Esophagus muscularis mucosa (tissue), 4 donors: ENCODE measurements at places on chromosomes 13 and 19. TPM values are rescaled to one million over a fixed set of nuclear protein-coding genes. Genes with fewer than 3 reads are reported as not detected.

Gene KLC3
- total RNA-seq: not detected

Gene SYNGR4
- total RNA-seq: not detected

Gene PDE4C
- total RNA-seq: 0.42 TPM

Gene MCEMP1
- total RNA-seq: 0.42 TPM

Gene ZNF43
- total RNA-seq: 8.6 TPM

Gene RDH8
- not detected for total RNA-seq

Gene RPS5
- total RNA-seq: 1,399 TPM

Gene GPR183
- total RNA-seq: 21.4 TPM

Gene TJP3
- total RNA-seq: 4.2 TPM

Gene FGF22
- 0.80 TPM for total RNA-seq

GRCh38 chr13:44796597-44797490 lies 192.4 kb downstream of the NUFIP1 start:
- no peak for DNase-seq

GRCh38 chr13:74767050-74767449 lies 632.8 kb upstream of the KLF12 start:
- no peak for DNase-seq

DNA sequence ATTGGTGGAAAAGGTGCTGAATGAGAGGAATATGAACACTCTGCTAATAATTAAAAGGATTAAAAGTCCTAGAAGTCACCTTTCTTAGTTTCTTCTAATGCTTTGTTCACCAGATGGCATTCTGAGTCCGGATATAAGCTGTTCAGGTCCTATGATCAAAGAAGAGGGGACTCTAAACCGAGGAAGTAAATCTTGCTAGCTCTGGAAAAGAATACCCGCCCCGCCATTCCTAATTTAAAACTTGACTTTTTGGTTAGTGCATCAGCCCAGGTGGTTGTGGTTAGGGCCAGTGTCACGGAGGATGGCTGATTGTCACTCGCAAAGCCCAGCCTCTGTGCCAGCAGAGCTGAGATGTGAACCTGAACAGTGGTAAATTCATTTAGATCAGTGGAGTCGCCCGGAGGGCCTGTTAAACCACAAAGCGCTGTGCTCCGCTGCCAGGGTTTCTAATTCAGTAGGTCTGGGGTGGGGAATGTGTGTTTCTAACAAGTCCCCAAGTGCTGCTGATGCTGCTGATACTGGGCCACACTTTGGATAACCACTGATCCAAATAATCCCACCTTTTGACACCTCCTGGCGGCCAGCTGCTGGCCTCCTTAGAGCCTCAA lies 425.4 kb downstream of the DCT start:
- DNase-seq: no peak

GRCh38 chr19:17488593-17489391 lies 18.5 kb downstream of the SLC27A1 start:
- DNase-seq: no peak

- DNase-seq: no peak
Measured at GRCh38 chr13:40916207-40916998, 102.7 kb downstream of the ELF1 start.

DNA sequence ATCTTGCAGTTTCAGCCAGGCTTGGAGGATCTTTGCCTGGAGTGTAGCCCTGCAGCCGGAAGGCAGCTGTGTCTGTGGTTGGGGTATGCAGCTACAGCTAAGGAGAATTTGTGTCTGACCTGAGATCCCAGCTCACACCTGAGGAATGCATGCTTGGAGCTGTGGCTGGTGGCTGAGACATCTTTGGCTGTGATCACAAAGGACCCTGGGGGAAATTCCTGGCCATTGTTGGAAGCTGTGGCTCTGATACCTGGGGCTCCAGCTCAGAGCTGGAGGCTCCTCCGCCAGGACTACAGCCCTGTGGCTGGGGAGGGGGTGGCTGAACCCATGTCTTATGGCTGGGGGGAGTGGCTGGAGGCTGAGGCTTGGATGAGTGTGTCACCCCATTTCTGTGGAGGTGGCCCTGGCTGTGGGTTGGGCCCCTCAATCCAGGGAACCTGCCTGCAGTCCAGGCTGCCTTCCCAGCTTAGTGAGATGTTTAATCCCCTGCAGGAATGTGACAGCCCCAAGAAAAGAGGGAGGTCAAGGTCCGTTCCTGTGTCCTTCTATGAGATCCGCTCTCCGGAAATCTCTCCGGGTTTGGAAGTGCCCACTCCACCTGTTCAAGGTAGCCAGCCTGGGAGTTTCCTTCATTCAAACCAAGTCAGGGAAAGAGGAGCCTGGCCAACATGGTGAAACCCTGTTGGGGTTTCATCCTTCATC lies 27.6 kb downstream of the ARHGEF18 start:
- DNase-seq: no peak

DNA sequence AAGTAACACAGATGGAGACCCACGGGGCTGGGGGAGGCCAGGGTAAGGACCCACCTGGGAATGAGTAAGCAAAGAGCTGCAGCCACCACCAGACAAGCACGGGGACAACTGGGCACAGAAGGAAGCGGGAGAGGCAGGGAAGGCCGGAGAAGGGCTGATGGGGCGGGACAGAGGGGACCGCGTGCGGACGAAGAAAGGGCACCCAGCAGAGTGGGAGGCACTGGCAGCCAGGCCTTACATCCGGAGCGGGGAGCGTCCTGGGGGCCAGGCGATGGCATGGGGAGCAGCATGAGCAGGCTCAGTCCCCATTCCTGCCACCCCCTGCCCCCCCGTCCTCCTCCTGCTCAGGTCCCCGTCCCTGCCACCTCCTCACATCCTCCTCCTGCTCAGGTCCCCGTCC lies 3.0 kb downstream of the PROZ start:
- no peak for DNase-seq

- DNase-seq: no peak
Measured at GRCh38 chr19:19021115-19021514, 12.2 kb downstream of the SUGP2 start.

DNA sequence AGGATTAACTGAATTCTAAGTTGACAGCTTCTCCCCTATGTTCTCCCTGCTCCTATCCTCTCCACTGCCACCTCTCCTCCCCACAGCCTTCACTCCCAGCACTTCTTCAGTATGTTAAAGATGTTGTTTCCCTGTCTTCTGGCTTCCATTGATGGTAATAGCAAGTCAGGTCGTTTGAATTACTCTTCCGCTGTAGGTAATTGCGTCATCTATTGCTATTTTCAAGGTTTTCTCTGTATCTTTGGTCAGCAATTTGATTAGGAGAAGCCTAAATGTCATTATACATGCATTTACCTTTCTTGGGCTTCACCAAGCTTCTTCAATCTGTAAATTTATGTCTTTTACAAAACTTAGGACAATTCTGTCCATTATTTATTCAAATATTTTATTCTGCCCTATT lies 377.3 kb upstream of the KLF12 start:
- no peak for DNase-seq

DNA sequence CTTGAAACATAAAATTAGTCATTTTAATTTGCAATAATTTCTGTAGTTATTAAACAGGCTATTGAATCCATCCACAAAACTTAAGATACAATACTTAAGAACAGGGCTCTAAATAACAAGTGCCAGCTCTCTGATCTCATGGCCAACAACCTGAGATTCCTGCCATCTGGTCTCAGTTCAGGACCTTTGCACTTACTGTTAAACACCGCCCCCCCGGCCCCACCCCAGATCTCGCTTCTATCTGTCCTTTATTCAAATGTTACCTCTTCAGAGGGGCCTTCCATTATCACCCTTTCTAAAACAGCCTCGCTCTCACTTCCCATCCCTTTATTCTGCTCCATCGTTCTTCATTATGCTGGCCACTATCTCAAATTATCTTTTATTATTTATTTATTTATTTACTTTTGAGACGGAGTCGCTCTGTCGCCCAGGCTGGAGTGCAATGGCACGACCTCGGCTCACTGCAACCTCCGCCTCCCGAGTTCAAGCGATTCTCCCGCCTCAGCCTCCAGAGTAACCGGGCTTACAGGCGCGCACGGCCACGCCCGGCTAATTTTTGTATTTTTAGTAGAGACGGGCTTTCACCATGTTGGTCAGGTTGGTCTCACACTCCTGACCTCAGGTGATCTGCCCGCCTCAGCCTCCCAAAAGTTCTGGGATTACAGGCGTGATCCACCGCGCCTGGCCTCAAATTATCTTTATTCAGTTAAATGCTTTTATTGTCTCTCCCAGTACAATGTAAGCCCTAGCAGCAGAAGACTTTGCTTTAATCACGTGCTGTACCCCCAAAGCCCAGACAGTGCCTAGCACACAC lies 838 bp upstream of the SNRNP70 start:
- DNase-seq: no peak

DNA sequence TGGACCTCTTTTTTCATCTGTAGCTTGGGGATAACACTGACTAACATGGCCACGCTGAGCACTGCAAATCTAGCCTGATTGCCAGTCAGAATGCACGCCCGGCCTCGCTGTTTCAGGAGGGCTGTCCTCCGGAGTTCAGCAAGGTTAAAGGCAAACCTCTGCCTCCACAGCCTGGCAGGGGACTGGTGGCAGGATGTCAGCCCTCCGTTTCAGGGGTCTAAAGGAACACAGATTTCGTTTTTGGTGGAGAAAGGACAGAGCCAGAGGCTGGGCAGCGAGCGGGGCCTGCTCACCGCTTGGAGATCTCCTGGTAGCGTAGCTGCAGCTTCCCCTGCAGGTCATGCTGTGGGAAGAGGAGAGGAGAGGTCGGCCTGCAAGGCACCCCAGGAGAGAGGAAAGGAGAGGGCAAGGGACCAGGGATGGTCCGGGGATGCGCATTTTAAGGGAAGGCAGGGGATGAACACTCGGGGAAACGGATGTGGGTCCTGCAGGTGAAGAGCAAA lies 560 bp downstream of the NDUFA7 start:
- DNase-seq: no peak

GRCh38 chr13:36673838-36674326 lies at the start of gene SERTM1:
SERTM1 (plus strand) TSS chr13:36674020; CDS start chr13:36695079, 21,059 bp downstream.
- DNase-seq: no peak

DNA sequence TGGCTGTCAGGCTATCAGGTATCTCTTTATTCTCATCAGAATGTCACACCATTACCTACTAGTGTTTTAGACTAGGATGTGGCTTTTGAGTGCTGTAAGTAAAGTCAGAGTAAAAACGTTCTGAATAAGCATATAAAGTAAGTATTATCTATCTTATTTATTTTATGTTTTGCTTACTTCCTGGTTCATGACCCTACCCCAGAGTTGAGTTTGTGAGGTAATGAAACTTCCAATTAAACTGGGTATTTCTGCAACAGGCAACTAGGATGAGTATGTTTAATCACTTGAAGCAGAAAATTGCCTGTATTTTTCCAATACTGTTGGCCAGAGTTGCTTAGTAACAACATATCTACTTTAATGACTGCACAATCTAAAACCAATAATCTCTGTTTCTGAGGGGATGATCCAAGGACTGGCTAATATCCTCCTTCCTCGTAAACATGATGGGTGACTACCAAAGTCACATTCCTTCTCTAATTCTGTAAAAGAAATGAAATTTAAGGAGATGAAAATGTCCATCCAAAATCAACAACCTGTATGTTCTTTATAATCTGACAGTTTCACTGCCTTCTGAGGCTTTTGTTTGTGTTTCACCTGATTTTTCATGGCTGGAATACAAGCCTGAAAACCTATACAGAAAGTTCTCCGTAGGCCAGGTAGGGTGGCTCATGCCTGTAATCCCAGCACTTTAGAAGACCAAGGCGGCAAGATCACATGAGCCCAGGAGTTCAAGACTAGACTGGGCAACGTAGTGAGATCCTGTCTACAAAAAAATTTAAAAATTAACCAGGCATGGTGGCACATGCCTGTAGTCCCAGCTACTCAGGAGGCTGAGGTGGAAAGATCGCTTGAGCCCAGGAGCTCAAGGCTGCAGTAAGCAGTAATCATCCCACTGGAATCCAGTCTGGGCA lies 83.1 kb downstream of the ABCC4 start:
- no peak for DNase-seq

DNA sequence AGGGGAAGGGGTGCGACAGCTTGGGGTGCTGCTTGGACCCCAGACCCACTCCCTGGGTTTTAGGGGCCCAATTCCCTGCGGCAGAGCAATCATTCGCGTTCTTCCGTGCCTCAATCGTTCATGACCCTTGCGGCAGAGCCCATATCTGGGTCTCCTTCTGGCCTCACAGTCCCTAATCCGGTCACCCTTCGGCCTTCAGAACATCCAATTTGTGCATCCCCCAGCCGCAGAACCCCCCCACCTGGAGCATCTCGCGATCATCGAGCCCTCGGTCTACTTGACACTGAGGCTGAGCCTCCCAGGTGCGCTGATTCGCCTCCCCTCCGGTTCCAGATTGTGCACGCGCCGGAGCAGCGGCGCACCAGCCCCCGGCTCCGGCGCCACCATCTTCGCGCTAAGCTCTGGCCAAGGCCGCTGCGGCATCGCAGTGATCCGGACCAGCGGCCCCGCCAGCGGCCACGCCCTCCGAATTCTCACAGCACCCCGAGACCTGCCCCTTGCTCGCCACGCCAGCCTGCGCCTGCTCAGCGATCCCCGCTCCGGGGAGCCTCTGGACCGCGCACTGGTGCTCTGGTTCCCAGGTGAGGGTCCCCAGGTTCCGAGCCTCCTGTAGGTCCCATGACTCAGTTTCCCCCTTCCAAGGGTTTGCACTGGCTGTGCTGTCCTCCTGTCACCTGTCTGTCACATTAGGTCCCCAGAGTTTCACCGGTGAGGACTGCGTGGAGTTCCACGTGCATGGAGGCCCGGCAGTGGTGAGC lies 501 bp downstream of the GTPBP3 start:
- no peak for DNase-seq

DNA sequence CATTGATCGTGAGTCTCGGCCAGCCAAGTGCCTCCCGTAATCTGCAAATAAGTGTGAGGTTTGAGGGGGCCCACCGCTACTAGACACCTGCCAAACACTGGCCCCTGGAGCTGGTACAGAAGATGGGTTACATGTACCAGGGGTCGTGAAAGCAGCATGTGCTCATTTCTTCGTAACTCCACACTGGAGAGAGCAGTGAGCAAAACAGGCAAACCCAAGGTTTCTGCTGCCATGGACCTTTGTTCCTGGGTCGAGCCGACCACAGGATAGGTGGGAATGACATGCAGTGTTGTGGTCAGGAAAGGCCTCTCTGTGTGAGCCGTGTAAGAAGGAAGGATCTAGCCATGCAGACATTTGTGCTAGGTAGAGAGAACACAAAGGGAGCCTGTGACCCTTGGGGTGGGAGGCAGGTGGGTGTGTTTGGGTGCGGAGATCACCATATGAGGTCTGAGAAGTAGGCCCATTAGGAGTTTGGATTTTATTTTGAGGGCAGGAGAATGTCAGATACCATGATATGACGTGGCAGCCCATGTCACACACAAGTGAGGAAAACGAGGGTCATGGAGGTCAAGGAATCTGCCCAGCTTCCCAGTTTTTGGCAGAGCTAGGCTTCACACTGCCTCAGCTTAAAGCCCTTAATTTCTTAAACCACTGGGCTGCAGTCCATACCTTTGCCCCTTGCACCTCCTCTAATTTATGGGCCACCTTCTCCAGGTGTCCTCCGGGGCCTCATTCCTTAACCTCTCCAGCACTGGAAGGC lies 919 bp downstream of the GTF3A start:
- DNase-seq: no peak
